Esophagus mucosa (tissue), 1 donor: ENCODE measurements at places on chromosomes 6 and 20. TPM values are rescaled to one million over a fixed set of nuclear protein-coding genes. Genes with fewer than 3 reads are reported as not detected.

GRCh38 chr6:125254321-125254720 lies 47.4 kb downstream of the HDDC2 start:
- ATAC-seq: no peak

Gene HECA
- total RNA-seq: 23.6 TPM

Gene NOL7
- 33.1 TPM for total RNA-seq

GRCh38 chr6:148316308-148316707 lies 26.3 kb upstream of the SASH1 start:
- ATAC-seq: peak; percentile 7

GRCh38 chr6:37359039-37359438 lies 5.3 kb downstream of the RNF8 start:
- ATAC-seq: no peak

GRCh38 chr6:137793805-137794515 lies 73.1 kb upstream of the TNFAIP3 start:
- no peak for ATAC-seq
